Activated CD4-positive, alpha-beta T cell treated with anti-CD3 and anti-CD28 coated beads for 1 hour (primary cell): ENCODE measurements at places on chromosomes 7 and 10.

DNA sequence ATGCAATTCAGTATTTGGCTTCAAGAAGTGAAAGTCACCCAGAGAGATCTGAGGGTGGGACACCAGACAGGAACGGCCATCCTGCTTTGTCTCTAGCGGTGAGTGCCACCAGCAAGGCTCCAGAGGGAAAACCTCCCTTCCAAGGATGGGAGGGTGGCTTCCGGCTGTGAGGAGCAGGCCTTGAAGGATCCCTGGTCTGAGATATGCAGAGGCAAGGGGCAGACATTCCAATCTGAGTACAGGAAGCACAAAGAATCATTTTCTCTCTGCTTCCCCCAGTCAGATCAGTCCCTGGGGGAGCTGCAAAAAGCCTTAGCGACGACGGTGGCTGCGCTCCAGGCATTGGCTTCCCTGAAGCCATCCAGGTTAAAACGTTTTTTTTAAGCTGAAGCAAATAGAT lies 167.4 kb downstream of the TEX36 start:
- DNase-seq, result no peak

DNA sequence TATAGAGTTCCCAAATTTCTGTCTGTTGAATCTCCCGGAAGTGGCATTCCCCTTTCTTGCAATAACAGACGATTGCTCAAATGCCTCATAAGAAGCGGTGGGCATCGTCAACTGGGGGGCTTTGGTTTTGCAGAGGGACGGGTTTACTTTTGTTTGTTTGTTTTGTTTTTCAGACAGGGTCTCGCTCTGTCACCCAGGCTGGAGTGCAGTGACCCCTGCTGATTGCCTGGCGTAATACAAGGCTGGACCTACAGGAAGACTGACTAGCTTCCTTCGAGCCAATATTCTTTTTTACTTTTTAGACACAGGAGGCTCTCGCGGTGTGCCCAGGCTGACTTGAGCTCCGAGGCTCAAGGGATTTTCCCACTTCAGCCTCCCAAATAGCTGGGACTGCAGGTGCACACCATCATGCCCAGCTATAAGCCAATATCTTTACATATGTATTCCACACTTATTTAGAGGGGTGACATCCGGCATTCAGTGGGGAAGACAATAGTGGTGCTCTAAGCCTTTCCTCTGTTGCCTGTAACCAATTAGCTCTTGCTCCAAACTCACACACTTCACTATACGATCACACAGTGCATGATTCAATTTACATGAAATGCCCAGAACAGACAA lies 58.1 kb downstream of the FHIP2A start:
- DNase-seq, result no peak

DNA sequence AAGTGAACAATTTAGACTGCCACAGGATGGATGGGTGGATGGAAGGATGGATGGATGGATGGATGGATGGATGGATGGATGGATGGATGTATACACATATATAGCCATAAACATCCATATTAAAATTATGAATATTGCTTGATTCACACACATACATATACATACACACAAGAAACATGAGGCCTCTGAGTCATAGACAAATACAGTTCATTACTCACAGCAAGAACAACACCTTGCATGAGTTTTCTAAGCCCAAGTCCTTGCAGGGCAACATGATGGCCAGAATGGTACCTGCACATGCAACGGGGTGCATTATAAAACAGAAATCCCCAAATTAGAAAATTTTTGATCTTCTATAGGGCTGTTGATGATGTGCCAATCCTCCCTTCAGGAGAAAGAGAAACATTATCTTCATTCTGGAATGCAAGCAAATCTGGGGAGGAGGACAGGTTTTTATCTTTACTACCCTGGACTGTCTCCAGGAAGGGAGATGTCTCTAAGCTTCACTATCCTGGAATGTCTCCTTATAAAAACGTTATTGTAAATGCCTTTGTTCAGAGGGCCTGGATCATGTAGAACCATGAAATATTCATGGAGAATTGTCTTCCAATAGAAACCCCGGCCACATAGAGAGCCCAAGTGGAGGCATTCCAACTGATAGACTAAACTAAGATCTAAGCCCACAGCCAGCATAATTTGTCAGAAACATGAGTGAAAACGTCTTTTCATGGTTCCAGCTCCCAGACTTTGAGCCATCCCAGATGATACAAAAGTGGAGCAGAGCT lies 238.6 kb upstream of the LRRN3 start:
- no peak for DNase-seq

DNA sequence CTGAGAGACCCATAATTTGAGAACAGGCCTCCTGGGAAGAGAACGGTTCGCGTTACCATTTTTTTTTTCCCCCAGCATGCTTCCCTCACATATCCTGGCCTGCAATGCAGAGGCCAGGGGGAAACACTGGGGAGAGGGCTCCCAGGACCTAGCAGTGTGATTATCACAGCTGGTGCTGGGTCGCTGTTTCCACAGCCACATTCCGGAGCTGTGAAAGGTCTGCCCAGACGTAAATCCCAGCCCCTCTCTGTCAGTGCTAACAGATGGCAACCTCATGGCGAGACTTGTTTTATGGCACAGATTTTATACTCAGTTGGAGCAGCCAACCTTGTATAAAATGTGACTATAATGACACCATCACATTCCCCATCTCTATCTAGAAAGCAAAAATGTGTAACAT lies 150.5 kb downstream of the PLXDC2 start:
- DNase-seq, result no peak

- DNase-seq, result no peak
Measured at GRCh38 chr10:122455376-122456079, 1.1 kb downstream of the ARMS2 start.

- DNase-seq, result no peak
Measured at GRCh38 chr7:50228148-50228547, 76.4 kb upstream of the IKZF1 start.
